GM18507 (cell line): ENCODE measurements at places on chromosomes 4 and X.

- no peak for DNase-seq
These were observed 12.5 kb upstream of the BRS3 start for GRCh38 chrX:136475236-136475635.

DNA sequence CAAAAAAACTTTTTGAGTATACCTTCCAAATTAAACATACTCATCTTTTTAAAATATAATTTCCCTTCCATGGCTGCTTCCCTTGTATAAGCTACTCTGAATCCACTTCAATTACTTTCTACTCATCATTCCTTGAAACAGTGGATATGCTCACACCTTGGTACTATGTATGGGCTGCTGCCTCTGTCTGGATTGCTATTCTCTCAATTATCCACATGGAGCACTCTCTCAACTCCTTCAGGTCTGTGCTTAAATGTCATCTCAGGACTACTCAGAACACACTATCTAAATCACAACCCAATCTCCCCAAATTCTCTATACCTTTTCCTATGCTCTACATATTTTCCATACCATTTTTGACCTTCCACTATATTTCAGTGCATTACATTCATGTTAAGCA lies 898.9 kb upstream of the EPHA5 start:
- DNase-seq, result no peak

- DNase-seq, result no peak
These were observed 61.7 kb upstream of the CT45A1 start for GRCh38 chrX:135651647-135652295.

DNA sequence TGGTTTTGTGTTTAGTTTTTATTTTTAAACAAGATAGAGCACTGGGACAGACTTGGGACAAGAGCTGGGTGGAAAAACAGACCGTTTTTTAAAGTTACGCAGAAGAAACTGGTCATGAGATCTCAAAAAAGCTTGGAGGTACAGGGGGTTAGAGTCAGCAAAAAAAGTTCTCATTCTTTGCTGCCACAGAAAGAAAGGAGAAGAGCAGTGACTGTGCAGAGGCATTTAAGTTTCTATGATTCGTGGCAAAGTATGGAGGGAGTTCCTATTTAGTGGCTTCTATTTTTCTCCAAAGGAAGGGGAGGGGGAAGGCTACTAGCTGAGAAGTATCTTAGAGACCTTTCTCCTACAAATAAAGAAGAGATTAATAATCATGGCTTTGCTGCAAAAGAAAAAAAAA lies 68.3 kb downstream of the MANBA start:
- DNase-seq, result no peak

DNA sequence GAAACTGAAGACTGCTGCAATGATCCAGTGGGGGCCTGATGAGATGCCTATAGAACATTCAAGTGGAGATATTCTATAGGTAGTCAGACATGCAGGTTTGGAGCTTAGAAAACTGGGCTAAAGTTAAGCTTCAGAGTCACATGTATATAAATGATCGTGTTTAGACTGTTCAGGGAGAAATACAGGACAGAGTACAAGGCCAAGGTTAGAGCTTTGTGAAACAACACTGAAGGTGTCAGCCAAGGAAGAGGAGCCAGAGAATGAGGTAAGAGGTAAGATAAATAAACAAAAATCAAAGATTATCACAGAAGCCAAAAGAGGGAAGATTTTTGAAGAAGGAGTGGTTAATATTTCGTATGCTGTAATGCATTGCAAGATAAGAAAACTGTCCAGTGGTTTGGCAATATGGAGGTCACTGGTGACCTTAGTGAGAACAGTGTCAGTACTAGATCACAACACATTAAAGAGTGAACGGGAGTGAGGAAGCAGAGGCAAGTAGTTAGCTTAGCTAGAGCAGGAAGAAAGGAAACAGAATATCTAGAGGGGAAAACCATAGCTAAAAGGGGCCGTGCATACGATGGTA lies 58.0 kb upstream of the KLHL13 start:
- no peak for DNase-seq
